ENCODE measurements at places on chromosomes 7 and 10. TPM values are rescaled to one million over a fixed set of nuclear protein-coding genes. Genes with fewer than 3 reads are reported as not detected.

DDX50 gene
- total RNA-seq: 47.1 TPM

DNA sequence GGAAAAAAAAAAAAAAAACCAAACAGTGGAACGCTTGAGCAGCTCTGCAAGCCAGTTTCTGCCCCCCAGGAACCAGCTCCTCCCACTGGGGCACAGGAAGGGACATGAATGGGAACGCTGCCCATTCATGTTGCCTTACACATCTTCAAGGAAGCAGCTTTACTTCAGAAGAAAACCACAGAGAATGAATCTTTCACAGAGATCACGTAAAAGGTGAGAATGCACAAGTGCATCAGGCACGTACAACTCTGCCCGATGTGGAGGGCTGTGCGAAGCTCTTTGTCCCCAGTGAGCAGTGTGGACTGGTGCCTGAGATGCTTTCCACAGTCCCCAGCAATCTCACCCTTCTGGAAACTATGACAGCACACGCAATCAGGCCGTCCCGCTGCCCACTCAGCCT, 106.2 kb downstream of the DLG5 start:
- H3K4me3 ChIP-seq: no peak overlapping the region
- DNase-seq: peak; percentile 27
- H3K4me1 ChIP-seq: no peaks in the 10 kb centered on the region
- H3K36me3 ChIP-seq: peaks cover 49% of the 10 kb centered on the region
- H3K27ac ChIP-seq: no peak overlapping the region

CNPY1 gene
- total RNA-seq: not detected

- H3K36me3 ChIP-seq: no peaks in the 10 kb centered on the region
- H3K4me3 ChIP-seq: peak overlapping the region; percentile 85
- H3K27ac ChIP-seq: peak overlapping the region; percentile 92
- peaks cover 7% of the 10 kb centered on the region for H3K4me1 ChIP-seq
- peak; percentile 45 for DNase-seq
These were observed 651 bp upstream of the SKAP2 start for GRCh38 chr7:26865094-26865388.

- no peak overlapping the region for H3K27ac ChIP-seq
- H3K4me1 ChIP-seq: no peaks in the 10 kb centered on the region
- no peaks in the 10 kb centered on the region for H3K36me3 ChIP-seq
- peaks cover 76% of the 10 kb centered on the region for H3K27me3 ChIP-seq
- H3K4me3 ChIP-seq: no peak overlapping the region
- peak; percentile 47 for DNase-seq
These were observed 7.9 kb upstream of the EN2 start for GRCh38 chr7:155449869-155450557.
